Naive thymus-derived CD8-positive, alpha-beta T cell (primary cell): ENCODE measurements at places on chromosomes 16 and 17. TPM values are rescaled to one million over a fixed set of nuclear protein-coding genes. Genes with fewer than 3 reads are reported as not detected.

Gene DPEP1
- total RNA-seq, result not detected

DNA sequence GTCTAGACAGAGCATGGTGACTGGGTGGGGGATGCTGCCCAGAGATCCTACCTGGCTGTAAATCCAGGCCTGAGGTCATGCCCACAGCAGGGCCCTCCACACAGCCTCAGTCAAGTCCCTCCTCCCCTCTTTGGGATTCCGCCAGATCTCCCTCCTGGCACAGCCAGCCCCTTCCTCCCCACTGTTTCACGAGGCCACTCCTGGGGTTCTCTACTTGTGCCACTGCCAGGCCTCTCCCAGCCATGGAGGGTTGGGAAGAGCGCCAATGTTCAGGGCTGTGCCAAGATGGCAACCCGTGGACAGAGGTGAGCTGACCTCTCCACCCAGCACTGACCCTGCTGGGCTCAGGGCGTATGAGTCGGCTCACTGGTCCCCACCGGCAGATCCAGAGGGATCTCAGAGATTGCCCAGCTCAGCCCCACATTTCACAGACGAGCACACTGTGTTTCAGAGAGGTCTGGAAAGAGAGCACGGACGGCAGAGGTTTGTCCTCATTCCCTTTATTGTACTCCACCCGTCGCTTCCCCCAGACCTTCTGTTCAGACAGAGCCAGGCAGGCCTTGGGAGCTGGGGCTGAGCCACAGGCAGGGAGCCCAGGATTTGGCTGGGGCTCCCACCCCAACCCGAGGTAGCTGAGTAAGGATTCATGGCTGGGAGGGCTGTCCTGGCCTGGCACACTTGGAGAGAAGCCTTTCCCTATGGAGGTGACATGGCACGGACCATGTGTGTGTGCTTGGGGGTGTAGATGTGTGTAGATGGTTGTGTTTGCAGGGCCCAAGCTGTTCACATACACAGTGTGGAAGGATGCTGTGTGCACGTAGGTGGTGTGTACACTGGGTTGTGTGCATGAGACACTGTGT is 3.5 kb upstream of the CAMKK1 start:
- peaks cover 20% of the 10 kb centered on the region for H3K4me1 ChIP-seq
- no peak overlapping the region for H3K27ac ChIP-seq
- no peaks in the 10 kb centered on the region for H3K27me3 ChIP-seq
- no peaks in the 10 kb centered on the region for H3K36me3 ChIP-seq
- DNase-seq, result no peak

DNA sequence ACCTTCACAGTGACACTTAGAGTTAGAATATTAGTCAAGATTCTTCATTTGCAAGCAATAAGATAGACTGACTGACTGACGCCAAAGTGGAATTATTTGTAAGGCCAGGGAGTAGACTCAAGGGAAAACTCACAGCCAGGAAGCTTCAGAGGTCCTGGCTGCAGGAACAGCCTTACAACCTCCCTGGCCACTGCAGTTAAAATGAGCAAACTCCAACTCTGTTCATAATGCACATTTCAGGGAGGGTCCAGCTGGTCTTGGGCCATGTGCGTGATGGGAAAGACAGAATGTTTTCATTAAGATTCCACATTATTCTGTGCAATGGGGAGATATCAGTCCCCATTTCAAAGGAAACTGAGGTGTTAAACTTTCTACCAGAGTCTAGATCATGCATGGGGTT is 9.9 kb downstream of the CAPNS2 start:
- H3K36me3 ChIP-seq, result no peaks in the 10 kb centered on the region
- no peaks in the 10 kb centered on the region for H3K4me1 ChIP-seq
- H3K27me3 ChIP-seq, result no peaks in the 10 kb centered on the region
- no peak for DNase-seq
- no peak overlapping the region for H3K27ac ChIP-seq

- peaks cover 7% of the 10 kb centered on the region for H3K27me3 ChIP-seq
- H3K4me3 ChIP-seq, result no peak overlapping the region
- H3K36me3 ChIP-seq, result no peaks in the 10 kb centered on the region
- no peaks in the 10 kb centered on the region for H3K4me1 ChIP-seq
Observed at GRCh38 chr16:70591615-70592014, 54.7 kb upstream of the IL34 start.

DNA sequence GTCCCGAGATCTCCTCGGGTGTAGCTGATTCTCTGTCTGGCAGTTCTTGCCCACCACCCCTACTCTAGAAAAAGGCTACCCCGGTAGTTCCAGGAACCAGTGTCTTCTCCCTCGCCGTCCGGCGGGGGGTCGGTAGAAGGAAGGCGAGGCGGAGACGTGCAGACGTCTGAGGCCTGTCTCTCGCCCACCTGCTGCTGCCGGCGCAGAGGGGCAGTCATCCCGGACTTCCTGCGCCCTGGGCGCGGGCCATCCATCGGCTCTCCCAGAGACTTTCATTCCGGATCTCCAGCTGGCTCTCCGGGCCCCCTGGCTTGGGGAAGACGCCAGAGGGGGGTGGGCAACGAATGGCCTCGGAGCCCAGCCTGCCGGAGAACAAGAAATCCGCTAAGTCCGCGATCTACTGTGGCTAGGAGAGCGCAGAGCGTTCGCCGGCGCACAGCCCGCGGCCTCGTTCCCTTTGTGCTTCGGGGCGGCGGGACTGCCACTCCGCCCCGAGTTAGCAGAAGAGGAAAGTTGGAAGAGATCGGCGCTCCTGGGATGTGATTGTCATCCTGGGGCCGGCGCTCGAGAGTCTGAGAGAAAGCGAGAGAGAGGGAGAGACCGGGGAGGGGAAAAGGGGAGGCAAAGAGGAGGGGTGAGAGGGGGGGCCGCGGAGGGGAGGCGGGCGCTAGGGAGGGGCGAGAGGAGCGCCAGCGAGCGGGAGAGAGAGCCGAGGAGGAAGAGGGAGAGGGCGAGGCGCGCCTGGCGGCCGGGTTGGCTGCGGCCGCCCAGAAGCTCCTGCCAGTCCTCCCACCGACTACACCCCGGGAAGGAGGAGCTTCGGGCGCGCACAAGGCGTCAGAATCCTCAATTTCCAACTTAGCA is at the start of gene IRX5:
Gene IRX5, plus strand, starts transcription at position 861 of the 864 bp plus-strand sequence. CDS start 334 bp downstream, outside the sequence.
- DNase-seq, result peak; percentile 22
- H3K4me1 ChIP-seq, result peaks cover 41% of the 10 kb centered on the region
- H3K27me3 ChIP-seq, result peaks cover 60% of the 10 kb centered on the region
- peak within 1 kb of the TSS; percentile 76 for H3K4me3 ChIP-seq
- peak within 1 kb of the TSS; percentile 70 for H3K27ac ChIP-seq
- peaks cover 21% of the 10 kb centered on the region for H3K36me3 ChIP-seq
